ENCODE measurements at places on chromosomes 7 and 10. TPM values are rescaled to one million over a fixed set of nuclear protein-coding genes. Genes with fewer than 3 reads are reported as not detected.
A peak's percentile ranks its signal among the peaks of the same experiment; 100 is the strongest.

CHCHD1 gene
- 21.4 TPM for total RNA-seq

NAMPT gene
- total RNA-seq = 239 TPM

ITPRID1 gene
- total RNA-seq = 27.7 TPM

AGK gene
- 15.3 TPM for total RNA-seq

NPSR1 gene
- not detected for total RNA-seq

INMT gene
- 5.8 TPM for total RNA-seq

DNA sequence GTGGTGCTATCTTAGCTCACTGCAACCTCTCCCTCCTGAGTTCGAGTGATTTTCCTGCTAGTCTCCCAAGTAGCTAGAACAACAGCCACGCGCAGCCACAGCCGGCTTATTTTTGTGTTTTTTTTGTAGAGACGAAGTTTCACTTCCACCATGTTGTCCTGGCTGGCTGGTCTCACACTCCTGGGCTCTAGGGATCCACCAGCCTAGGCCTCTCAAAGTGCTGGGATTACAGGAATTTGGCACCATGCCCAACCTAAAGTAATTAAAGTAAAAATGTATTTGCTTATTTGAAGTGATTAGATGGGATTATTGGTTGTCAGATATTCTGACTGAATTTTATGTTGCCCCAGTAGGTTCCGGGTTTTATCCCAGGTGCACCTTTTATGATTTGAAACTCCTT is 22.7 kb downstream of the LUC7L2 start:
- peaks cover 78% of the 10 kb centered on the region for H3K36me3 ChIP-seq
- no peaks in the 10 kb centered on the region for H3K4me1 ChIP-seq
- DNase-seq = no peak
- H3K27ac ChIP-seq = no peak overlapping the region
- H3K4me3 ChIP-seq = no peak overlapping the region

- no peak overlapping the region for H3K4me3 ChIP-seq
- DNase-seq = no peak
- H3K4me1 ChIP-seq = peaks cover 2% of the 10 kb centered on the region
- H3K27me3 ChIP-seq = no peaks in the 10 kb centered on the region
Measured at GRCh38 chr10:119531067-119531466, 11.5 kb downstream of the RGS10 start.

DNA sequence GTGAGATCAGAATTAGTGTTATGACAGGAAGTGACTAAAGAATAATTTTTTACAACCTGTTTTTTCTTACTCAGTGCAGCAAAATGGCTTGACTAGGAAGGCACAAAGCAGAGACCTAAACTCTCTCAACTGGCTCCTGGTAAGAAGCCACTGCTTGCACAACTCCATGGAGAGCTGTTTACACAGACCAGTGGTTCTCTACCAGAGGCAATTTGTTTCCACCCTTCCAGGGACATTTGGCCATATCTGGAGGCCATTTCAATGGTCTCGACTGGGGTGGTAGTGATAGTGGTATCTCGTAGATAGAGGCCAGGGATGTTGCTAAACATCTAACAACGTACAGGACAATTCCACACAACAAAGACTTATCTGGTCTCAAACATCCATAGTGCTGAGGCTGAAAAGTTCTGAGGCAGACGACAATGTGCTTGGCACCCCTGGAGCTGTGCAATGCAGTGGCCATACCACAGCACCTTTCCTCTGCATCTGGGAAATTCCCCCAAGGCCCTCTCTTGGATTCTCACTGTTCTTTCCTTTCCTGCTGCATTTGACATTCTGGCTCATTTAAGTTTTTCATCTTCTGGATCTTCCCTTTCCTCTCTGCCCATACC is 105.4 kb upstream of the LAMB4 start:
- H3K4me3 ChIP-seq = no peak overlapping the region
- no peak for DNase-seq
- no peaks in the 10 kb centered on the region for H3K4me1 ChIP-seq
- H3K27ac ChIP-seq = no peak overlapping the region

DNA sequence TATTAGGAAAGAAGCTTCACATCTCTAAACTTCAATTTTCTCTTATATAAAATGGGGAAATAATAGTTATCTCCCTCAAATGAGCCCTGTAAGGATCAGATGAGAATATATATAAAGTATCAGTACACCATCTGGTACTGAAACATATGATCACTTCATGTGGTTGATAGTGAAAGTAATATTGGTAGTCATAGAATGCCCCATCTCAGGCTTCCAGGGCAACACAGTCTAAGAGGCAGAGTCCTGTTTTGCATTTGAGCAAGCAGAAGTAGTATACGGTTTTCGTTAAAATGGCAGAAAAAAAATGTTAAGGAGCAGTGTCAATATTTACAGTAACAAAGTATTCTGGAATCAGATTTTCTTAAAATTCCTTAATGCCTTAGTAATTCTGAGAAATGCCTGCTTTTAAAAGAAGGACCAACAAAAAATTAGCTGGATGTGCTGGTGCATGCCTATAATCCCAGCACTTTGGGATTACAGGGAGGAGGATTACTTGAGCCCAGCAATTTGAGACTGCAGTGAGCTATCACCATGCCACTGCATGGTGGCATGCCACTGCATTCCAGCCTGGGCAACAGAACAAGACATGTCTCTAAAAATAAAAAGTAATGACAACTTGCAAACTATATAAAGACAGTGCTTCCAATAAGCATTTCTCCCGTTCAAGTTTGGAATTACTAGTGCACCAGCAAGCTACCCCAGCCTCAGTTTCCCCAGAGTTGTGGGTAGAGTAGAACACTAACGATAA is 19.8 kb downstream of the KBTBD2 start:
- no peak overlapping the region for H3K27ac ChIP-seq
- H3K4me3 ChIP-seq = no peak overlapping the region
- H3K27me3 ChIP-seq = no peaks in the 10 kb centered on the region
- H3K4me1 ChIP-seq = peaks cover 4% of the 10 kb centered on the region
- H3K36me3 ChIP-seq = peaks cover 55% of the 10 kb centered on the region

- no peak for DNase-seq
- H3K27ac ChIP-seq = no peak overlapping the region
- no peaks in the 10 kb centered on the region for H3K36me3 ChIP-seq
- H3K4me1 ChIP-seq = no peaks in the 10 kb centered on the region
- H3K27me3 ChIP-seq = peaks cover 58% of the 10 kb centered on the region
- H3K4me3 ChIP-seq = no peak overlapping the region
Measured at GRCh38 chr10:100872034-100872791, 40.5 kb upstream of the SLF2 start.

DNA sequence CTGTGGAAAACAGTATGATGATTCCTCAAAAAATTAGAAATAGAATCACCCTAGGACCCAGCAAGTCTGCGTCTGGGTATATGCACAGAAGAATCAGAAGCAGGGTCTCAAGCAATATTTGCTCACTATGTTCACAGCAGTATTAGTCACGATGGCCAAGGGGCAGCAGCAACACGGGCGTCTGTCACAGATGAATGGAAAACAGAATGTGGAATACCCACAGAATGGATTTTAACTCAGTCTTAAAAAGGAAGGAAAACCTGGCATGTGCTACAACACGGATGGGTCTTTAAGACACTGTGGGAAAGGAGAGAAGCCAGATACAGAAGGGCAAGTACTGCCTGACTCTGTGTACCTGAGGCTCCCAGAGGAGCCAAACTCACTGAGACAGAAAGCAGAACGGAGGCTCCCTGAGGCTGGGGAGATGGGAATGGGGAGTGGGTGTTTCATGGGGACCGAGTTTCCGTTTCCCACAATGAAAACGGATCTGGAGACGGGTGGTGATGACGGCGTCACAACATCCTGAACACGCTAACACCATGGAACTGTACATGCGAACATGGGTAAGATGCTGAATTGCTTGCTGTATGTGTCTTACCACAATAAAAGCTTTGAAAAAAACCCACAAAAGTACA is 36.7 kb upstream of the INPP5A start:
- peak; percentile 23 for DNase-seq
- H3K4me1 ChIP-seq = peaks cover 13% of the 10 kb centered on the region
- no peaks in the 10 kb centered on the region for H3K36me3 ChIP-seq

DNA sequence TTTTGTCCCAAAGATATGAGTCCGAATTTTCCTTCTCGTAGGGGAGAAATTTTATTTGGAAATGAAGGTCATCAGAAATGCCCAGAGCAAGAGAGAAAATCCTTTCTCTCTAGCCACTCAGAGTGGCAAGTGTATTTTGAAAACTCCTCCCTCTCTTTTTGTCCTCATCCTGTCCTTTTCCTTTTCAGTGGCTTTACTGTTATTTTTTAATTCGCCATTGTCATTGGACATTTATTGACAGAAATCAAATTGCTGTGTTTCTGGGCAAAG is 39.6 kb downstream of the TET1 start:
- peak overlapping the region; percentile 52 for H3K4me3 ChIP-seq
- peaks cover 32% of the 10 kb centered on the region for H3K4me1 ChIP-seq

GRCh38 chr10:74187237-74187636 is 36.2 kb downstream of the ADK start:
- H3K4me3 ChIP-seq = no peak overlapping the region
- DNase-seq = no peak
- H3K36me3 ChIP-seq = no peaks in the 10 kb centered on the region
- H3K27me3 ChIP-seq = no peaks in the 10 kb centered on the region
- H3K27ac ChIP-seq = no peak overlapping the region
